Stimulated activated CD8-positive, alpha-beta memory T cell treated with anti-CD3 and anti-CD28 coated beads, Interleukin-2, amount 100 ng/mL, for 1 hour (primary cell): ENCODE measurements at places on chromosomes 2 and 18.

DNA sequence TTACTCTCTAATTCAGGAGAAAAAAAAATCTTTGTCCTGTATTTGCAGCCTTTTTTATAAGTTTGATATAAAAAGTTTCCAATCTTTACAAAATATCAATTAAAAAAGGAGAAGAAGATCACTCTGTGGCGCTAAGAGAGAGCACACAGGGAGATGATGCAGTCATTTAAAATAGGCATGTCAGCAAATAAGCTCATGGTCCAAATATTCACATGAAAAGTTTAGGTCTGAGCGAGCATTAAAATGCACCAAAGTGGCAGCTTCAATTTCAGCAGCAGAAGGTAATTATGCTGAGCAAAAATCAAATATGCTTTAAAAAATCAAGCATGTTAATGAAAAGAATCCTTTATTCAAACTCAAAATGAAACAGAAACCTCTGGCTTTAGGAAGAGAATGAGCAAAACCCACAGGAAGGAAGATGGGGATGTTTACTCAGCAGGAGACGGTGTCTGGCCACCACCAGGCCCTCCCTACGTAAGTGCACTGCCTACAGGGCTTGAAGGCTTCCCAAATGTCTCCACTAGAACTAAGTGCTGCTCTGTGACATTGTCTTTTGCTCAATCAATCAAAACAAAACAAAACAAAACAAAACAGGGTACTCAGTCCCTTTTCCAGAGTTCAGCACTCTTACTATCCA is 120.4 kb downstream of the L3MBTL4 start:
- DNase-seq: no peak

- DNase-seq: no peak
These were observed 596.9 kb downstream of the DCC start for GRCh38 chr18:52936931-52937330.

DNA sequence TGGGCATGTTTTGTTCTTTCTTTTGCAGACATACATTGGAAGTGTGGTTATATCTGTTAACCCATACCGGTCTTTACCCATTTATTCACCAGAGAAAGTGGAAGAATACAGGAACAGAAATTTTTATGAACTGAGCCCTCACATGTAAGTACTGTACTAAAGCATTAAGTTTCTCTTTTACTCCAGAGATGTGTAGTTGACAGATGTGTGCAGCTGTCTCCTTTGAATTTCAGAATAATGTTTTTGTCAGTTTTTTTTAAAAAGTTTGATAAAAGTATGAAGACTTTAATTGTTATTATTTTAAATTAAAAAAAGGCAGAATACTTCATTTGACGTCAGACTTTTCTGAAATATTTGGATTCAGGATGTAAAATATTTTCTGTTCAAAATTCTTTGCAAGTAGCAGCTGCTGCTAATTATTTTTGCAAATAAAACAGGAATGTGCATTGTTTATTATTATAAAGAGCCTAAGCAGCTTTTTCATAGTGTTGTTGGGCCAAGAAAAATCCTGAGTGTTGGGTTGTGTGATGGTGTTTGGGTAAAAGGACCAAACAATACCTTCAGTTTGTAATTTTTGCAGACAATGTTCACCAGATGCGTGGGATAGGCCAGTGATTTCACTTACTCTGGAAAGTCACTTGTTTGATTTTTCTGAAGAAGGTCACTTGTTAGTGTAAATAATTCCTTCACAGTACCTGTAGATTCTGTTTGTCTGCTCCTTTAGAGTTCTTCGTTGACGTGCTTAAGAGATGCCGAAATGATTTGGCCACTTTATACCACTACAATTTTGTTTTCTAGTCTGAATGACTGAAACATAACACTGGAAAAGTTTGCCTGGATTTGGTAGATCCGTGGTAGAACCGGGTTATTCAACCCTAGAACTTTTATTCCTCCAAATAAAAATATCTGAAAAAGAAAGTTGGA is 51.1 kb downstream of the MYO1B start:
- no peak for DNase-seq

DNA sequence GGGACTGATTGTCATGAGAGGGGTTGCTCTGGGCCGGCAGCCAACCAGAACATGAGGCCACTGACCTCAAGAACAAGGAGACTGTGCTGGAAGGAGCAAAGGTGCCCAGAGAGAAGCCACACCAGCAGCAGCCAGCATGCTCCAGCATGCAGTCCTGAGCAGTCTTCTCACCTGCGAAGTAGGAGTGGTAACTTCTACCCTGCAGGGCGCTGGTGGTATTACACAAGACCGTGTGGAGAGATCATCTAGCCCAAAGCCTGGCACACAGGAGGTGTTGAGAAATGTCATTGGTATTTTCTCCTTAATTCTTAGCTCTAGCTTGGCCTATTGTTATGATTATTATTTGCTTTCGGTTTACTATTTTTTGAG is 132.7 kb downstream of the TSN start:
- no peak for DNase-seq

GRCh38 chr18:28823506-28824182 is 646.7 kb upstream of the CDH2 start:
- DNase-seq: no peak
